Fibroblast of gingiva (primary cell): ENCODE measurements at places on chromosomes 12 and 14.

- DNase-seq: peak; percentile 49
Measured at GRCh38 chr12:26748741-26749431, 84.1 kb downstream of the ITPR2 start.

DNA sequence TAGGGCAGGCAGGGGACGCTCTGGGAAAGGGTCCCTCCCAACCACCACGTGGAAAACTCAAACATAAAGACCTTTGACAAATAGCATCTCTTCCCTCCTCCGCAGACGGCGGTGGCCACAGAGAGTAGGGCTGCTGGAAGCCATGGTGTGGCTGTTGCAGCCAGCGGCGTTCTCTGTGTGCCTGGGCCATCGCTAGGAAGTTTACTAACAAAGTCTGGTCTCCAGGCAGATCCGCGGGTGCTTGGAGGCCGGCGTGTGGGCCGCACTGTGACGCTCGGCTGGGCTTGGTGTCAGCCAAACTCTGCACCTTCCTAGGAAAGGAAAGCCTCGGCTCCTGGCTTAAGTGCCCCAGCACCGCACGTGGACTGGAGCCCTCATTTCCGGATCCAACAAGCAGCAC is 65.6 kb downstream of the CCDC88C start:
- no peak for DNase-seq

DNA sequence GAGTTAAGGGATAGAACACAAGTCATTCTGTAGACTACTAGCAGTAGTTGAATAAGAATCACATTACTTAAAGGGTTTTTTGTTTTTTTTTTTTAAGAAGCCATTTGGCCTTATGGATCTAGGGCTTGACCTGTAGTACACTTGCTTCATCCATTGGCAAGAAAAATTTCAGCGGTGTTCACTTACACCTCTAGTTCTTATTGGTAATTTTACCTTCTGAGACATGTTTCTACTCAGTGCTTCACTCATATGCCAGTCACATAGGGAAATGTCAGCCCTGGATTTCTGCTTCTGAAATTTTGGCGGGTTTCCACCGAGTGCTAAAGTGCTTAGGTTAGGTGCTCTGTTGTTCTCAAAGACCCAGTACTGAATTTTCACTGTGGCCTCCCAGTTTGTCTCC is 72.9 kb downstream of the FRMD6 start:
- DNase-seq: no peak

DNA sequence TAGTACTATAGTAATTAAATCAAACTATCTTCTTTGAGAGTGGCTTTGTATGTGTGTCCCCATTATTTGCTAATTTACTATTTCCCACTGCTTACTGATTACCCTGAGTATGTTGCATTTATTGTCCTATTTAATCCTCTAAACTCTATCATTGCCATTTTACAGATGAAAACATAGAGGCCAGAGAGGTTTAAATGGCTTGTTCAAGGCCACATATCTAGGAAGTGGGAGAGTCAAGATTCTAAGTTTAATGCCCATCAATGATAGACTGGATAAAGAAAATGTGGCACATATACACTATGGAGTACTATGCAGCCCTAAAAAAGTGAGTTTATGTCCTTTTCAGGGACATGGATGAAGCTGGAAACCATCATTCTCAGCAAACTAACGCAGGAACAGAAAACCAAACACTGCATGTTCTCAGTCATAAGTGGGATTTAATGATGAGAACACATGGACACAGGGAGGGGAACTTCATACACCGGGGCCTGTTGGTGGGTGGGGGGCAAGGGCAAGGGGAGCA is 419.7 kb downstream of the ZFP36L1 start:
- DNase-seq: no peak

GRCh38 chr12:13124656-13125505 is 21.4 kb upstream of the GSG1 start:
- peak; percentile 34 for DNase-seq

DNA sequence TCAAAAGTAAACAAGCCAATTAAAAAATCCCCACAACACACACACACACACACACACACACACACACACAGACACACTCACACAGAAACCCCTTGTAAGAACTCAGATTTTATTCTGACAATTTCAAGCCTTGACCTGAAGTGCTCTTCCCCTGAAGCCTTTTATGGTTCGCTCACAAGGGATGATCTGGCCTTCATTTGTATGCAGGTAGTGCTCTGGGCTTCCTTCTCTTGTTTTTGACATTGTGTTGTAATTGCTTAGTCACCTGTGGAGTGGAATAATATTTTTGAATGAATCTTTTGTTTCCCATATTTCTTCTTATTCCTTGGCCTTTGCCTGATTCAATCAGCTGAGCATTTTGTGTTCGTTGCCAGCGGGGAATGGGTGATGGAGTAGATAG is 83.3 kb upstream of the CSRP2 start:
- no peak for DNase-seq

DNA sequence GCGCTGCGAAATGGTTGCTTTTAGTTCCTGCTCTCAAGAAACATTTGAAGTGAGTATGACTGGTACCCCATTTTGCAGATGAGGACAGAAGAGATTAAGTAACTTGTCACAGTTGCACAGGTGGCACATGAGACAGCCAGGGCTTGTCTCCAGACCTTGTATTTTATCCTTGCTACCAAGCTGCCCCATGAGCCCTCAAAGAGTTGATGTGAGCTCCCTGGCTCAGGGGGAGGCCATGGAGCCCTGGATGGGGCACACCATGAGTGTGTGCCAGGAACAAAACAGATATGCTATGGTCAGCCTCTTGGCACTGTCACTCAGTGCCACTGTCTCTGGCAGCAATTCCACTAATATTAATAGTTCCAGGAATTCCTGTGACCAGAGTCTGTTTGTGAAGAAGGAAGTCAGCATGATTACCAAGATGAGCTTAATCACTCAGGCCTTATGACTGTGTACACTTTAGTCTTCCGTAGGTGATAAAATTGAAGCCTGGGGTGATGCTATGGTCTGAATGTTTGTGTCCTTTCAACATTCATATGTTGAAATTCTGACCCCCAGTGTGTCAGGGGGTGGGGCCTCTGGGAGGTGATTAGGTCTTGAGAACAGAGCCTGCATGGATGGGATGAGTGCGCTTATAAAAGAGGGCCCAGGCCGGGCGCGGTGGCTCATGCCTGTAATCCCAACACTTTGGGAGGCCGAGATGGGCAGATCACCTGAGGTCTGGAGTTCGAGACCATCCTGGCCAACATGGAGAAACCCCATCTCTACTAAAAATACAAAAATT is 806.8 kb downstream of the AACS start:
- DNase-seq: no peak

DNA sequence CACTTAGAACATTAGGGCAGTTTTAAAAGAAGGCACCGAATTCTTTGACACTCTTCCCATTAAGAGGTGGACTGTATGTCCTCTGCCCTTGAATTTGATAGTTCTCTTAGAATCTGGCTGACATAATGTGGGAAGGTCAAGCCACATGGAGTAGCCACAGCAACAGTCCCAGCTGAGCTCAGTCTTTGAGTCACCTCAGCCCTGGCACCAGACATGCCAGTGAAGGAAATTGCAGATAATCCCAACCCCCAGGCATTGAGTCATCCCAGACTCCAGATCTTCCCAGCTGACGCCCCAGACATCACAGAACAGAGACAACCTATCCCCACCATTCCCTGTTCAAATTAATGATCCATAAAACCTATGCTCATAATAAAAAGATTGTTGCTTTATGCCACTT is 83.4 kb downstream of the GTF2A1 start:
- DNase-seq: peak; percentile 48

DNA sequence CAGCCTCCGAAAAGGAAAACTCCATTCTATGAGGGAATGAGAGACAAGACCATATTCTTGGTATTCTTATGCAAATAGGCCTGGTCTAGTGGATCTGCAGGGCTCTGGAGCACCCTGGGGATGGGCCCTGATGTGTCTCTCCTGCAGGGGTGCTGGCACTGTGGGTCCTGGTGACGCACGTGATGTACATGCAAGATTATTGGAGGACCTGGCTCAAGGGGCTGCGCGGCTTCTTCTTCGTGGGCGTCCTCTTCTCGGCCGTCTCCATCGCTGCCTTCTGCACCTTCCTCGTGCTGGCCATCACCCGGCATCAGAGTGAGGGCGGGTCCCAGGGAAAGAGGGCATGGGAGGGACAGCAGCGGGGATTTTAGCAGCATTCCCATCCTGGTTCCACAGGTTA is 5.8 kb downstream of the SLC48A1 start:
- no peak for DNase-seq

- no peak for DNase-seq
Measured at GRCh38 chr14:34387974-34388516, 74.0 kb downstream of the SPTSSA start.

GRCh38 chr14:102544046-102544746 is 34.6 kb upstream of the ANKRD9 start:
- DNase-seq: no peak

DNA sequence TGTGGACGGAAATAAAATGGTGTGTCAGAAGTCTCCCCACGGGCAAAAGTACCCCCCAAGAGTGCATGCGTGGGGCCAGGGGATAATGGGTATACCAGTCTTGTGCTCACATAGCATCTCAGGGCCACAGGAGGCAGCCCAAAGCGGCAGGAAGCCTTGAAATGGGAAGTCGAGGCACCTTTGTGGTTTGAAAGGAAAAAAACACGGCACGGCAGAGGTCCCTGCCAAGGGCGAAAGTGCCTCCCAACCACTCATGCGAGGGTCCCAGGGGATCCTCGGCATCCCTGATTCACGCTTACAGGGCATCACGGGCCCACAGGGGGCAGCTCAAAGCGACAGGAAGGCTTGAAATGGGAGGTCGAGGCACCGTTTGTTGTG is 583.2 kb downstream of the ALG10 start:
- no peak for DNase-seq

- no peak for DNase-seq
Measured at GRCh38 chr12:123078531-123079155, 72.2 kb downstream of the PITPNM2 start.

DNA sequence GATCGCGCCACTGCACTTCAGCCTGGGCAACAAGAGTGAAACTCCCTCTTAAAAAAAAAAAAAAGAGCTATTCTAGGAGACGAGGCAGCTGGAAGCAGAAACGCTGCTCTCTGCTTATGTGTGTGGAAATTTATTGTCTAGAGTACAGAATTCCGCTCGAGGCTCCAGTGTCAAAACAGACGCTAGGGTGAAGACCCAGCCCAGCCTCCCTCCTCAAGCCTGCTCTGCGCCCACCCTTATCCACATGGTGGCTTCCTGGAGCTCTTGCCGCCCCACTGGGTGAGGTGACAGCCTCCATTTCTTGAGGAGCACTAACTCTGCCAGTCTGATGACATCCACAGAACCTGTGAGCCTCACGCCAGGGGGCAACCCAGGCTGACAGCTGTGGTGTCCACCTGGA is 49.5 kb upstream of the DLK1 start:
- DNase-seq: no peak

- no peak for DNase-seq
Measured at GRCh38 chr12:114186241-114187002, 219.5 kb downstream of the TBX5 start.

- DNase-seq: no peak
Measured at GRCh38 chr12:29533815-29534489, 36.5 kb upstream of the OVCH1 start.

DNA sequence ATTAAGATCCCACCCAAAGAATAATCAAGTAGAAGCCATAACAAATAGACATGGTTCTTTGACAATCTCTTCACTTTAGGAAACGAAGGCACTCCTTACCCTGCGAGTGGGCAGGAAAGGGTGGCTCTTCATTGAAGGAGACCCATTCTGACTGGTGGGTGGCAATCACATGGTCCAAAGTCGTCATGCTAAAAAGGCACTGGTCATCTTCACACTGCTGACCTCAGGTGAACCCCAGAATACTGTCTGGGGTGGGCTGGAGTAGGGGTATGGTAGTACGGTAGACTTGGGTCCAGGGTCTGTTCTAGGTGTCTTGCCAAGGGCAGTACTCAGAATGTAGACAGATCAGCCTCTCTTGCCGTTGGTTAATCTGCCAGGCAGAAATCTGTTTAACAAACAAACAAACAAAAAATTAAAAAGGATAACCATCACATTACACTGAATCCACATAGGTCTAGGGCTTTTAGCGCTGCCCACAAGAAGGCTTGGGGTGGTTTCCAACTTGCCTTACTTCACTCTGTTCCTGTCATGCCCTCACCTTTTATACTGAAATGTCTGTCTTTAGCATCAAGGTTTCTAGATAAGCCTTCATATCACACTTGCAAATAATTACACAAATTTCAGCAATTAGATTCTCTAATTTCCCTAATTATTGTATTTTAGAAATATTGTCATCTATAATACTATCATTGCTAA is 1.8 kb downstream of the STON2 start:
- no peak for DNase-seq

DNA sequence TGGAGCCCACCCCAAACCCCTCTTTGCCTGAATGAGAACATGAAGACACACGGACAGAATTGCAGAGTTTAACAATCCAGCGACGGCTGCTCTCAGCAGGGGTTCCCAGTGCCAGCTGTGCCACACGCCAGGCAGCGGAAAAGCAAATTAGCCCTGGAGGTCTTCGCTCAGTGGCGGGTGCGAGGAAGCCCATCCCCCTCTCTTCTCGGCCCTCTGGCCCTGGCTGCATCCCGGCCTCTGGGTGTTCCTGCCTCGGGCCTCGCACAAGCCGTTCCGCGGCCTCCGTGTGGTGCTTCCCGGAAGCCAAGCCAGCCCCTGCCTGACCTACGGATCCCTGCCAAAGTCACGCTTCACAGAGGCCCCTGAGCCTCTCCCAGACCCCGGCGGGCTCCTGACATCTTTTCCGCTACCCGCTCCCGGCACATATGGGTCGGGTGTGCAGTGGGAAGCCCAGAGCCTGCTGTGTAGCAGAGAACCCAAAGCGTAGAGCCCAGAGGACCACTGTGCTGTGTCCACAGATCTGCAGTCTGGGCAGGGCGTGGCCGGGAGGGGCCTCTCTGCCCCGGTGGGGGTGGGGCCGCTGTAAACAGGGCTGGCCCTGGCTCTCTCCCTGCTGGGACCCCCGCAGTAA is 70.7 kb upstream of the GALNT9 start:
- no peak for DNase-seq

DNA sequence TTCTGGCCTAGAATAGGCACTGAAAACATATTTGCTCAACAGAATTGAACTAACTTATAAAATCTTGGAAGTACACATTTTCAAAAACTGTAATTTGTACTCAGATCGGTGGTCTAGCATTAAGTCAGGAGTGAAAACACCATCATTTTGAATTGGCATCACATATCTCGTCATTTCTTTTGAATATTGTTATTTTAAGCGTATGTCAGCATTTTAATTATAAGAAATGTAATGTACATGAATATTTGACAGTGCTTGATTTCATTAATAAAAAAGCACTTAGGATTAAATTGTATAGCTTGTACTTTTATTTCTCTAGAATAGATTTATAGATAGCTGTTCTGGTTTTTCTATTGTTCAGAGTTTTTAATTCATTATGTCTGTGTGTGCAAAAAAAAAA is 892.2 kb downstream of the BCL11B start:
- DNase-seq: no peak
